Smooth muscle cell of trachea (primary cell): ENCODE measurements at places on chromosomes 11 and 22. TPM values are rescaled to one million over a fixed set of nuclear protein-coding genes. Genes with fewer than 3 reads are reported as not detected.

Gene THYN1
- 78.4 and 93.1 TPM in 2 replicates for total RNA-seq

Gene TP53I11
- 40.1 and 103 TPM in 2 replicates for total RNA-seq

Gene ADAMTS8
- 0.87 and 8.9 TPM in 2 replicates for total RNA-seq

Gene SLC39A13
- 84.9 and 147 TPM in 2 replicates for total RNA-seq

Gene DLG2
- 2.5 and 4.4 TPM in 2 replicates for total RNA-seq

Gene KCNJ11
- total RNA-seq, result not detected in 2 replicates

Gene OR5A1
- total RNA-seq, result not detected in 2 replicates

Gene WNT7B
- total RNA-seq, result 0.17 TPM in 1 of 2 replicates, not detected in the other

Gene MRTFA
- total RNA-seq, result 31.3 and 39.6 TPM in 2 replicates

Gene OR4D5
- total RNA-seq, result not detected in 2 replicates

Gene MMP12
- 0.44 and 1.8 TPM in 2 replicates for total RNA-seq

Gene OR51A2
- total RNA-seq, result not detected in 2 replicates

Gene LINC01488
- not detected in 2 replicates for total RNA-seq

Gene OR5B21
- not detected in 2 replicates for total RNA-seq

Gene SCN2B
- under 0.01 and 0.99 TPM in 2 replicates for total RNA-seq

Gene MIOX
- total RNA-seq, result 0.15 TPM in 1 of 2 replicates, not detected in the other

Gene UPK3A
- not detected in 2 replicates for total RNA-seq

Gene P4HA3
- 3.1 TPM in 2 replicates for total RNA-seq

Gene BTG4
- not detected in 2 replicates for total RNA-seq

Gene APOBEC3H
- total RNA-seq, result 0.50 TPM in 1 of 2 replicates, not detected in the other

Gene TOM1
- total RNA-seq, result 26.2 and 62.9 TPM in 2 replicates

Gene ANKK1
- total RNA-seq, result 0.15 and 0.17 TPM in 2 replicates

Gene APOA4
- not detected in 2 replicates for total RNA-seq

Gene LRRC4C
- total RNA-seq, result 0.15 and 0.17 TPM in 2 replicates
